PC-3 (cell line): ENCODE measurements at places on chromosomes 13 and 19. TPM values are rescaled to one million over a fixed set of nuclear protein-coding genes. Genes with fewer than 3 reads are reported as not detected.
A peak's percentile ranks its signal among the peaks of the same experiment; 100 is the strongest.

The SIGLEC7 gene
- not detected in 2 replicates for total RNA-seq

The APOC4 gene
- total RNA-seq, result not detected in 2 replicates

- no peak overlapping the region for H3K27ac ChIP-seq
- no peaks in the 10 kb centered on the region for H3K27me3 ChIP-seq
- peak overlapping the region; percentile 98 for H3K4me3 ChIP-seq
- H3K36me3 ChIP-seq, result peaks cover 7% of the 10 kb centered on the region; the same call in 1 of the 2 replicates
- peaks cover 13% of the 10 kb centered on the region; the same call in 1 of the 2 replicates for H3K4me1 ChIP-seq
These were observed 1.1 kb downstream of the HDGFL2 start for GRCh38 chr19:4473011-4473762.

- H3K4me3 ChIP-seq, result no peak overlapping the region
- no peak overlapping the region for H3K27ac ChIP-seq
- DNase-seq, result no peak
- H3K36me3 ChIP-seq, result no peaks in the 10 kb centered on the region
- H3K27me3 ChIP-seq, result no peaks in the 10 kb centered on the region
These were observed 14.0 kb downstream of the NKPD1 start for GRCh38 chr19:45146741-45147205.

DNA sequence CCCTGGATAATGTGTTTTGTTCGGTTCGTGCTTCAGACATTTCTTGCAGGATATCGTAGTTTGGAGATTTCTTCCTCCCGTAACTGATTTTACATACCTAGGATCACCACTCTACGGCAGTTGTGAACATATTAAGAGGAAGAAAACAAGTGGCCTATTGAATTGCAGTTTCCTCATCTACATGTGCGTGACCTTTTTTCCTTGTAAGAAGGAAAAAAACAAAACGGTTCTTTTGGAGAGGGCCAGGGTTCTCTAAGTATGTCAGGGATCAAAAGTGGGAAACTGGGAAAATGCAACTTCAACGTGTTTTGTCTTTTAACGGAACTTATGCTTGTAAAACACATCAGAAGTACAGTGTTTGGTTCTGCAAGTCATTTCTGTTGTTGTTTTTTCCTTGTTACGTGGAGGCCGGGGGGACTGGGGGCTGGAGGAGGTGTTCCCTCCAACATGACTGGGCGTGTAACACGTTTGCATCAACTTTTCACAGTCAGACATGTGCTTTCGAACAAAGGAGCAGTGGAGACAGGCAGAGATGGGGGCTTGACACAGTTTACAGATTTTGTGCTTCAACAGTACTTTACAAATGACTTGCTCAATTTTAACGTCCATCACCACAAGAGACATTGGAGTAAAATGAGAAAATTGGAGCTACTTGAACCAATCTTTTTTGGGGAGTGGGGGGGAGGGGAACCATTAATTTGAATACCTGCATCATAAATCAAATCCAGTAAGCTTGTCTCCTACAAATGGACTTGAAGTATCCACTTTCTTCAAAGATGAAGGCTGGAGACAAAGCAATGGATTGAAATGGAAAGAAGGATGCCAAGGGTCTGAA, 3.8 kb downstream of the ZC3H4 start:
- H3K4me3 ChIP-seq, result peak overlapping the region; percentile 93
- H3K27me3 ChIP-seq, result no peaks in the 10 kb centered on the region
- H3K4me1 ChIP-seq, result peaks cover 40% of the 10 kb centered on the region
- H3K36me3 ChIP-seq, result no peaks in the 10 kb centered on the region; the same call in 1 of the 2 replicates
- DNase-seq, result peak; percentile 14
- peak overlapping the region; percentile 99 for H3K27ac ChIP-seq

The POU4F1 gene
- not detected in 2 replicates for total RNA-seq

GRCh38 chr19:6801485-6802086, 29.1 kb downstream of the VAV1 start:
- H3K4me1 ChIP-seq, result peaks cover 25% of the 10 kb centered on the region
- peak; percentile 72 for DNase-seq
- H3K36me3 ChIP-seq, result no peaks in the 10 kb centered on the region
